ENCODE measurements at places on chromosomes 5 and 9.

DNA sequence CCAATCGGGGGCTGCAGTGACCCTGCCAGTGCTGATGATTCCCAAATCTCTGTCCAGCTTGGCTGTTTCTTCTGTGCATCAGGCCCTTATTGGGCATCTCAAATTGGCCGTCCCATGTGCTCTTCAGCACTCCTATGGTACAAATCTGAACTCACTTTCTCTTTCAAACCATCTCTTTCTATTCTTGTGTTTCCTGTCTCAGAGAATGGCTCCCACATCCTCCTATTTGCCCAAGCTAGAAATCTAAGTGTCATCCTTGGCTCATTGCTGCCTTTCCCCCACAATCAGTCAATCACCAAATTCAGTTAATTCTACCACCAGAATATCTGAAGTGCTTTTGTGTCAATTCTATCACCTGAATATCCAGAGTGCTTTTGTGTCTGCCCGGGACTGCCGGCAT, 336.6 kb downstream of the CWC27 start:
- DNase-seq, result no peak

- DNase-seq, result no peak
These were observed 143.2 kb upstream of the DMRT1 start for GRCh38 chr9:698276-698675.

- DNase-seq, result no peak
These were observed 6.5 kb upstream of the SPATA24 start for GRCh38 chr5:139410121-139410992.

DNA sequence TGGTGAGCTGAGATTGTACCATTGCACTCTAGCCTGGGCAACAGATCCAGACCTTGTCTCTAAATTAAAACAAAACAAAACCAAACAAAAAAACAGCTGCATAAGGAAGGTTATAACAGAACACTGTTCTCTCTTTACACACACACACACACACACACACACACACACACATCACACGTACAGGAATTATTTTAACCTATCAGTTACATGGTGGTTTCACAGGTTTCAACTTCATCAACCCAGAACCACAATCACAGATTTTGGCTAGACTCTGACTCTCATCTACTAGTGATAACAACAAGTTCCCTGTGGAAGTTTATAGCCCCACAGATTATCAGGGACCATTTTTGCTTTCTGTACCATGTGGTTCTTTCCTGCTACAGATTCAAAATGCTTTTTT, 60.2 kb downstream of the RPS23 start:
- DNase-seq, result no peak

DNA sequence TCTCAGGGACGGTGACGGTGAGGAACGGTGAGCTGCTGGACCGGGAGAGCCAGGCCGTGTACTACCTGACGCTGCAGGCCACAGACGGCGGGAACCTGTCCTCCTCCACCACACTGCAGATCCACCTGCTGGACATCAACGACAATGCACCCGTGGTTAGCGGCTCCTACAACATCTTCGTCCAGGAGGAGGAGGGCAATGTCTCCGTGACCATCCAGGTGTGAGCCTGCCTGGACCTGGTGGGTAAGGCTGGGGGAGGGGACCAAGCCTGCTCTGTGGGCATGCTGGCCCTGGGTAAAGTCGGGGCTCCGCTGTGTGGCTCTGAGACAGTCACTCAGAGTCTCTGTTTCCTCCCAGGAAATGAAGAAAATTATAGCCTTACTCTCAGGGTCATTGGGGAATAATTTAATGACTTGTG, 29.3 kb downstream of the CDHR2 start:
- peak; percentile 92 for DNase-seq

Data from iPS DF 6.9 (cell line).